ENCODE measurements at places on chromosomes 5 and 9.
A peak's percentile ranks its signal among the peaks of the same experiment; 100 is the strongest.

DNA sequence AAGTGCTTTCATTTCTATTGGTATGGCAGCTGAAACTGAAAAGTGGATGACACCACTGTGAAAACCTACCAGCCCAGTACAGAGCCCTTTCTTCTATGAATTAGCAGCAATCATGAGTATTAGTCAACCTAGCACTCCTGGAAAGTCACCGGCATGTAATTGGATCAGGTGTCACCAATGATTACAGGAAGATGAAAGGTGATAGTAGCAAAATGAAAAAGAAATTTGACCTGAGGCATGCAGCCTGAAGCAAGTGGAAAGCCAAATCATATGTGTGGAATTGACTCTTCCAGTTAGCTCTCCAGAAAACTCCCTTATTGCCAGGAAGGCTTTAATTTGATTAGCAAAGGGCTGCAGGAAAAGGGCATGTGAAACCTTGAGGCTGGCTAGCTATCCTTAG, 81.2 kb upstream of the NAA35 start:
- DNase-seq: no peak

DNA sequence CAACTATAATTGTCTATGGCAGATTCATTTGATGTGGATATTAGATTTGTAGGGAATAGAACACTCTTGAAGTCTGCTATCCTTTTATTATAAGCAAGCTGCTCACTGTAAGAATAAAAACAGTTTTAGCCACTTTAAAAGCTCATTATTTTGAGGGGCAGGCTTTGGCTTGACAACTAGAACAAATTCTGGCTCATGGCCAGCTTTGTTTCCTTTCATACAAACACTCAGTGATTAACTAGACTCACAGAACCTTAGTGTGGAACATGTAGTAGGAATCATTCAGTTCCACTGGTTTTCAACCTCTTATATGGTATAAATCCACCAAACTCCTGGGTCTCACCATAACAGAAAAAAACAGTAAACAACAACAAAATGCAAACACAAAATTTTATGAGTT, 27.4 kb upstream of the CEP120 start:
- peak; percentile 46 for DNase-seq

GRCh38 chr9:113622600-113623400, 159.3 kb downstream of the RGS3 start:
- DNase-seq: no peak

DNA sequence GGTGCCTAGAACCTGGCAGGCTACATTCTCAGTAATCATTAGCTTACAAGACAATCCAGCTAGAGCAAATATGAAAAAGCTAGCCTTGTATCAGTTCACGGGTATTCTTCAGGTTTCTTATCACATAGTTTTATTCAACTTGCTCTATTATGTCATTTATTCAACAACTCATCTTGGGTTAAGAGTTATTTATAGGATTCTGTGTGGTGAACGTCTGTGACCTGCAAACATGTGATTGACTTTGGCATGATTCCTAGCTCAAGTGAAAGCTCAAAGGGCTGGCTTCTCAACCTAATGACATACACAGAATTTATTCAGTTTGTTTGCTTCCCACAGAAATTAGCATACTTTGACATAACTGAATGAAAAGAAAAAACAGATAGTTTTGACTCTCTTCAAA, 173.1 kb downstream of the PLPPR1 start:
- DNase-seq: peak; percentile 22

DNA sequence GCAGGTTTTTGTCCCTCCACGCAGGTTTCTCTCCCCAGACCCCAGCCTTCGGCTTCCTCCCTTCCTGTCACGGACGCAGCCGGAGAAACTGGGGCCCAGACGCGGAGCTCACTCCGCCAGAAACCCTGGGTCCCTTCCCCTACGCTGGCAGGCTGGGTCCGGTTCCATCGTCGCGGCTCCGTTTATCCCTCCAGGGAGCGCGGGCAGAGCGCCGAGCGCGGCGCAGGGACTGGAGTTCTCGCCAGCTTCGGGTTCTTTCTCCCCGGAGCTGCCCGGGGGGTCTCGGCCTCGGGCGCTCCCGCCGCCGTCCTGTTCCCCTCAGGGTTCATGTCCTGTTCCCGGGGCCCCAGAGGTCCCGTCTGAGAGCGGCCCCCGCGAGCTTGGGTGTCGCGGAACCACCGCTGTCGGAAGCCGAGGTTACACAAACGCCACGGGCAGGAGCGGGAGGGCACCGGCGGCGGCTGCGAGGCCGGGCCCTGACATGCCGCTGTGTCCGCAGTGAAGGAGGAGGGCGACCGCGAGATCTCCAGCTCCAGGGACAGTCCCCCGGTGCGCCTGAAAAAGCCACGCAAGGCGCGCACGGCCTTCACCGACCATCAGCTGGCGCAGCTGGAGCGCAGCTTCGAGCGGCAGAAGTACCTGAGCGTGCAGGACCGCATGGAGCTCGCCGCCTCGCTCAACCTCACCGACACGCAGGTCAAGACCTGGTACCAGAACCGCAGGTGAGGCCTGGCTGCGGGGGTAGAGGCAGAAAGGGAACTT, 4.6 kb downstream of the BARHL1 start:
- DNase-seq: no peak

DNA sequence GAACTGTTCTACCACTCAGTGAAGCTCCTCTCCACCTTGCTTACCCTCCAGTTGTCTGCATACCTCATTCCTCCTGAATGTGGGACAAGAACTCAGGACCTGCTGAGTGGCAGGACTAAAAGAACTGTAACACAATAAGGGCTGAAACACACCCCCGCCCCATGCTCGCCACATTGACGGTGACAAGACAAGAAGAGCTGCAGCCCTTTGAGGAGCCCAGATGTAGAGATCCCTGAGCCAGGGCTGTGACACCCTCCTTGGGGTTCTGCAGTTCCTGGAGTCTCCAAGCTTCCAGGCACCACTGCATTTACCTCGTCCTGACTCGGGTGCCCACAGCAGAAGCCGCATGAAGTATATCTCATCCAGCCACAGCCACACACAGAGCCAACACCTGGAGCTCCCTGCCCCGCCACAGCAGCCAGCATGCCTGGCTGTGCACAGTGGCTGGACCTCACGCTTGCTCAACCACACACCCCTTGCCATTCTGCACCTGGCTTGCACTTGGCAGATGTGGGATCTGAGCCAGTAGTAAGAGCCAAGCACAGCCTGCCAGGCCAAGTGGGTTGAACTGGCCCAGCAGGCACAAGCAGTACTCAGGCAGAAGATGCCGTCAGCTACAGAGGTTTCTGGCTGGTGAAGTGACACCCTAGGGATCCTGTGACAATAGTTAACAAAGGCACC, 166.1 kb downstream of the RNF180 start:
- no peak for DNase-seq

GRCh38 chr5:158145827-158146226, 286.9 kb upstream of the CLINT1 start:
- no peak for DNase-seq

DNA sequence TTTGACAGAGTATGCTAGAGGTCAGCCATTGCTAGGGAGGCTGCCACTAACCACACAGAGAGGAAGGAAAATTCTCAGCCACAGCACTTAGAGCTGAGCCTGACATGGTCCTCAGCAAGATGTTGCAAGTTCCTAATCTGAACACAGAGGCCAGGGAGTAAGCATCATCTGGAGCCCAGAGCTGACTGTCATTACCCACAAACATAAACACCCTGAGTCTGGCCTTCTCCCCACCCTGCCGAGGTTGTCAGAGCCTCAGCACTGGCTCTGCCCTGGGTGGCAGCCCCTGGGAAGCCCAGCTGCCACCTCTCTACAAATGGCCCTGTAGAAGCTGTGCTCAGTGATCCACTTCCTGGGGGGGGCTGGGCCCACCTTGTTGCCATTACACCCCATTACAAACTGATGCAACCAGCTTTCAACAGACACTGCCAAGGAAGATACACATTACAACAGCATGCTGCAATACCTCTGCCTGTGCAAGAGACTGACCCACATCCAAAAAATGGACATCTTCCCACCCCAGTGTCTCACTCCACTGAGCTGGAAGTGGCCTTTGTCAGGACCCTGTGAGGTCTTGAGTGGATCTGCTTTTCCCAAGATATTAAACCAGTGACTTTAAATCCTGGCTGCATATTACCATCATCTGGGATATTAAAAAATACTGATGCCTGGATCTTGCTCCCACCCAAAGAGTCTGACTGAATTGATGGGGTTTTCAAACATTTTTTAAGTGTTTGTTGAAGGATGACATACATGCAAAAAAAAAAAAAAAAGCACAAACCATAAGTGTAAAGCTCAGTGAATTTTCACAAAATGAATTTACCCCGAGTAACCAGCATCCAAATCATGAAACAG, 33.0 kb downstream of the IRF1 start:
- DNase-seq: no peak
